ENCODE measurements at places on chromosomes 3 and 15.

GRCh38 chr3:114727373-114727772 lies 419.7 kb downstream of the ZBTB20 start:
- DNase-seq = no peak

DNA sequence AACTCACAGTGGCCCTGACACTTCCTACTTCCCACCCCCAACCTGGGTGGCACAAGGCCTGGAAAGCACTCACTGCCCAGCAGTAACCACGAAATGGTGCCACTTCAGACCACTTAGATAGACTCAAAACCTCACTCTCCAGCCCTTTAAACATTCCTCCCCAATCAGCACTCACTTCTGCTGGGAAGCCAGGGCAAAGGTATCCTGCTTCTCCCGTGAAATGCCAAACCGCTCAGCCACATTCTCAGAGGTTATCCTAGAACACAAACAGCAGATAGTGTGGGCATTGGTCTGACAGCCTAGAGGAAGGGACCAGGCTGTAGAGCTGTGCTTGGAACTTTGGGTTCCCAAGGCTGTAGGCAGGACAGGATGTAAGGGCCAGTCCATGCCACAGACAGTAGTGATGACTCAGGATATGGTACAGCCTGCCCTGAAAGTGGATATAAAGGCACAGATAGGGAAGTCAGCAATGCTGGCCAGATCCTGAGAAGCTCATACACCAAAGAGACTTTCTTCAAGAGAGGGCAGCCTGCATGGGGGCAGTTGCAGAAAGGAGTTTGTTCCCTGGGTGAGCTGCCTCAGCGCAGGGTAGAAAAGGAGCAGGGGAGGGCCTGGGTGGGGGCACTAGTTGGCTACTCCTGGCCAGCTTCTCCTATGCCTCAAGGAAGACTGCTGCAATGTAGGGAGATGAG lies 9.2 kb downstream of the ACAA1 start:
- no peak for DNase-seq

- no peak for DNase-seq
Measured at GRCh38 chr3:87627316-87627715, 350.9 kb upstream of the POU1F1 start.

- no peak for DNase-seq
Measured at GRCh38 chr15:37054336-37054735, 46.0 kb downstream of the MEIS2 start.

GRCh38 chr15:59993041-59993750 lies 10.9 kb upstream of the FOXB1 start:
- no peak for DNase-seq

All from skeletal muscle cell (primary cell).